ENCODE measurements at places on chromosomes 5 and 9.

GRCh38 chr5:173265433-173265832, 30.4 kb upstream of the NKX2-5 start:
- peak; percentile 50 for DNase-seq

GRCh38 chr9:93132946-93133680, 938 bp downstream of the NINJ1 start:
- no peak for DNase-seq

DNA sequence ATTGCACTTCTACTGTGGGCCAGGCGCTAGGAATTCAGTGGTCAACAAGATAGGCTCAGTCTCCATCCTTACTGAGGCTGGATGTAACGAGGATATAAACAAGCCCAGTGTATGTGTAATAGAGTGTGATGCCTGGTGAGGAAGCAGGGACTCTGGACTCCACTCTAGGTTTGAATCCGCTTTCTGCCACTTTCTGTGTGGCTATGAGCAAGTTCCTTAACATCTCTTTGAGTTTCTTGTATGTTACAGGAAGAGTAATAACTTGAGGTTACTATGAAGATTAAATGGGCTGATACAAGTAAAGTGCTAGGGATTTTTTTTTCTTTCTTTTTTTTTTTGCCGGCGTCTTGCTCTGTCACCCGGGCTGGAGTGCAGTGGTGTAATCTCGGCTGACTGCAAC, 12.4 kb downstream of the DOCK2 start:
- DNase-seq: no peak

DNA sequence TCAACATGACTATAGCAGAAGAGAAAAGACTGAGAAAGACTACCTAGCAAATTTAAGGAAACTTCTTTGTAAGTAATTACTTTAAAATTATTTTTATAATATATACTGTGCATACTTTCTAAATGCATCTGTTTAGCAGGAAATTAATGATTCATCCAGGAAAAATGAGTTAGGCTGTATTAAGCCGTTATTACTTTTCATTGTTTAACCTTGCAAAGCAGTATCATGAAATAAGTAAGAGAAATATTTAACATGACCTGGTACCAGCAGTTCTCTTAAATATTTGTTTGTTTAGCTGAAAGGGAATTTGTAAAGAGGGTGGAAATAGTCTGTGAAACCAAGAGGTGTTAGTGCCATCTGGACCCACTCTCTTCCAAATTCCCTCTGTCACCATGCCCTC, 175.0 kb downstream of the GNAQ start:
- DNase-seq: no peak

DNA sequence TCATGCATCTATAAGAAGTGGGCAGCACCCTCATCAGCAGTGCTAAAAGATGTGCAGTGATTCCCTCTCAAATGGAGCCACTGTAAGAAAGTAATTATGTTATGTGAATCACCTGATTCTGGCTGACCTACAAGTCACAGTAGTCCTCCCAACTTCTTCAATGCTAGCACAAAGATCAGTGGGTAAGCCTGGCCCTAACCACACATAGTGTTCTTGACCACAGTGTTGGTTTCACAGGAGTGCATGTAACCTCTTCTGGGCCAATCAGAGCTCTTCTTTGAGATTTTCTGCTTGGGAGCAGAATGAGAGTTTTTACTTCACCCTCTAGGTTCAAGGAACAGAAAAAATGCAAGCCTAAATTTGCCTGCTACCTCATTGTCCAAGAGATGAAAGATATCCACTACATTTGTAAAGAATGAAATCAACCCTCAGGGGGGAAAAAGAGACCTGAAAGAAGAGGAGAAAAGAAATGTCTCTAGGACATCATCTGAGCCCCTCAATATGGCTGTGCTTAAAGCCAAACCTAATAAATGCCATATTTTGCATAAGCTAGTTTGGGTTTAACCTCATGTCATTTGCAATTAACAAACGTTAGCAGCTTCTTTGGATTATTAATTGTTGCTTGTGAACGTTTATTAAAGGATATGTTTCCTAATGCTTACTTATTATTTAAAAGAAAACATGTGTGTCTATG, 65.3 kb upstream of the ADRB2 start:
- DNase-seq: no peak

DNA sequence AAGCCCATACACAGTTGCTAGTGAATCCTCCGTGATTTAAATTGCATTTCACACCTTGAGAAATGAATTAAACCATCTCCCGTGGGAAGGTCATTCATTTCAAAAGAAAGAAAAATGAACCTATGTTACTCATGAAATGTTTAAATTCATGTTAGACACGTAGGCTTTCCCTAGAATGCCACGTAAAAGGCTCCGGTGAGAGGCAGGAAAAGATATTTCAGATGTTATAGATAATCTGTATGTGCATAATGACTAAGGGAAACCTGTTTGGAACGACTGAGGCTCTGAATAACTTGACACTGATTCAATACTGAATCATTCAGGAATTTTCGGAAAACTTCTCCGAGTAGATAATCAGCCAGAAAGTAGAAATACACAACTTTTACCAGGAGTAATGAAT, 134.3 kb upstream of the ICE1 start:
- DNase-seq: no peak

DNA sequence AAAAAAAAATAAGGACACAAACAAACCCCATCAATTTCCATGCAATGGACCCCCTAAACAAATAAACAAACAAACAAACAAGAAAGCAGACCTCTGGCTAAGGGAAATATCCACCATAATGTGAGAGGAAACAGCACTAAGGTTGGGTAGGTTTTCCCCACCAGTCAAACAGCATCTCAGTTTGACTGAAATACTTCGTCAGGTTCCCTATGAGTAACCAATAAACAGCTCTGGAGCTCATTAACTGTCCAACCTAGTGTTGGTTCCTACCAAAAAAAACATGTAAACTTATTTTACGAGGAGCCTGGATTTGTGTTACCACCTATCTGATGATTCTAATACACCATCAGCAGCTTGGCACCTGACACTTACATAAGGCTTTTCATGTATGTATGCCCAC, 198.5 kb upstream of the TARS1 start:
- DNase-seq: no peak

DNA sequence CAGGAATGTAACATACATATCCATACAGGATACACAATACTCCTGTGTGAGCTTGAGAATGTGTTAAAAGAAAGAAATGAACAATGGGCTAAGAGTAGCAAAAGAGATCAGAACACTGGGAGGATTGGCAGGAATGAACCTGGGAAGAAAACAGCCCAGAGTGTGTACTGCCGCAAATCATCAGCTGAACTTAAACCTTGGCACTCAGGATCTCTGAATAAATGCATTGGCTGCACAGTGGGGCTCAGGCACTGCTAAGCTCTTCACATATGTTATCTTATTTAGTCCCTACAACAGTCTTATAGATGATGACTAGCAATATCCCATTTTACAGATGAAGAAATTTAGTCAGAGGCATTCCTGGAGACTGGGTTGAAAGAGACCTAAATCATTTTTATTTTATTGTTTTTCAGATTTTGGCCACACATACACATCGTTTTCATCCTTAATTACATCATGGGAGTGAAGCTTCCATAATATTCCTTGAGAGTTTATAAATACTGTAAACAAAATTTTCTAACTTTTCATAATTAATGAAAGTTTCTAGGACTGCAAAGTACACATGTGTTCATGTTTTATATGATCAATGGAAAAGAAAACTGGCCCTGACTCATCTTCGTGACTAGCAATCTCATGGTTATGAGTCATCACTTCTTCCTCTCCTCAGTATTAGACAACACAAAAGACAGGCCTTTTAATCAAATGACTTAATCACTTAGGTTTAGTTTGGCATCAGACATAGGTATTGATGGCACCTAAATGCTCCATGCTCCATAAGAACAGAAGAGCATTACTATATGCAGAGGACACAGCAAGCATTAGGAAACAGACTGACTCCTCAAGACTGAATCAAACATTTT, 59.2 kb downstream of the CDH18 start:
- DNase-seq: no peak

- DNase-seq: no peak
These were observed 303.4 kb upstream of the ATP10B start for GRCh38 chr5:161155451-161155850.

- no peak for DNase-seq
These were observed 29.4 kb upstream of the TNIP1 start for GRCh38 chr5:151110122-151110681.

DNA sequence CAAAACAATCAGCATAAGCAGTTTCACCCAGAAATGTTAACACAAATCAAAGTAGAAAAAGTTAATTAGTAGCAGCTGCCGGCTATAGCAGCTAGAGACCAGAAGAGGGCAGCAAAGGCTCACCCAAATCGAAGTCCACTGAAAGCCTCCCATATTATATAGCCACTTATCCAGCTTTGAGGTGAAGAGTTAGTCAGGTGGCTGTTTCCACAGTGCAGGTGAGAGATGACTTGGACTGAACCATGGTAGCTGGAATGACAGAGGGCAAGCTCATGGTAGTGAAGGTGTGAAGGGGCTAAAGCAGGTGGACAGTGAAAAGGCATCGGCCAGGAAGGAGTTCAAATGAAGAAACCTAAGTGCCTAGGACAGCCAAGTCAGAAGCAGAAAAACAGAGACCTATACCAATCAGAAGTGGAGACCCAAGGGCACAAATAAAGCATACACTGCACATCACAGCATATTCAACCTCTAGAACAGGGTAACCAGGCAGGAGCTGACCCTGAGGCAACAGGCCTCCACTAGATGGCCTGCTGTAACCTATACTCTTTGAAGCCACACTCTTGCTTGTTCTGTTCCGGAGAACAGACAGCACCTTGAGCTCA, 7.2 kb upstream of the RNF38 start:
- DNase-seq: no peak

DNA sequence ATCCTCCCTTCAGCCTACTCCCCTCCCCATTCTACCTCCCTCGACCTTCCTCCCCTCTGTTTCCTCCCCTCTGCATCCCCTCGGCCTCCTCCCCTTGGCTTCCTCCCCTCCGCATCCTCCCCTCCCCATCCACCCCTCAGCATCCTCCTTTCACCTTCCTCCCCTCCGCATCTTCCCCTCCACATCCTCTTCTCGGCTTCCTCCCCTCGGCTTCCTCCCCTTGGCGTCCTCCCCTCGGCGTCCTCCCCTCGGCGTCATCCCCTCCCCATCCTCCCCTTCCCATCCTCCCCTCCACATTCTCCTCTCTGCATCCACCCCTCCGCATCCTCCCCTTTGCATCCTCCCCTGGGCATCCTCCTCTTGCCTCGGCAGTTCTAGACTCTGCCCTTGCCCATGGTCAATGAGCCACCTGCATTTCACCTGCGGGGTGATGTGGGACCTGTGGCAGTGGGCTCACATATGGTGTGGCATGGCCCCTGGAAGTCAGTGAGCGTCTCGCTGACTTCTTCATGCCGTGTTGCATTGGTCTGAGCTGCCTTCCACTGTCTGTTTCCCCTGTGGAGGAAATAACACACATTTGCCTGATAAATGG, 113.0 kb downstream of the WNK2 start:
- no peak for DNase-seq

- DNase-seq: no peak
These were observed 310.0 kb downstream of the ASTN2 start for GRCh38 chr9:117104716-117105495.

- no peak for DNase-seq
These were observed 307.3 kb downstream of the FBXL7 start for GRCh38 chr5:15807248-15807647.

DNA sequence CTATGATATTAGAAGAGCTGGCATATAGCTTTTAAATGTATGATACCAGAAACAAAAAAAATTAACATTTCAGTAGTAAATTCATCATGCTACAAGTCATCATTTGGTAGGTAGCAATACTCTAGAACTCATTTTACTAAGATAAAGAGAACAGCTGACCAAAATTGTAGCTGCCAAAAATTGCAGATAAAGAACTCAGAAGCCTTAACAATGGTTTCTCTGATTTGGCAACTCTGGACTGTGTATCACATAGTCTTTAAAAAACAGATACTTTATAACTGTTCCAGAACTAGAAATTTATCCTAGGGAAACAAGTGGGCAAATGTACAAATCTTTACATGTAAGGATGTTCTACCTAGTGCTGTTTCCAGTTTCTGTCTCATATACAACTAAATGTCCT, 33.9 kb downstream of the ZFR start:
- DNase-seq: no peak

DNA sequence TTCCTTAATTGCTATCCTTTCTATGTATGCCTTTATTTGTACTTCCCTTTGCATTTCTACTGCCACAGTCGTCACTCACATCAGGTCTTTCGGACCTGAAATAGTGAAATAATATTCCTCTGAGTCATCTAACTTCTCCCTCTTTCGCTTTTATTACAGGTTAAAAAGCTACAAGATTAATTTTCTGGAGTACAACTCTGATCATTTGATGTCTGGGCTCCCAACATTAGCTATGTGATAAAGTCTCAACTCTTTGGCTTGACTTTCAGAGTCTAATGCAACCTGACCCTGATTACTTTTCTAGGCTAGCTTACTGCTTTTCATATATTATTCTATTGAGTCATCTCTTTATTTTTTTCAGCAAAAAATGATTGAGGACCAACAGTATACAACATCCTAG, 638.8 kb upstream of the WWC1 start:
- no peak for DNase-seq

DNA sequence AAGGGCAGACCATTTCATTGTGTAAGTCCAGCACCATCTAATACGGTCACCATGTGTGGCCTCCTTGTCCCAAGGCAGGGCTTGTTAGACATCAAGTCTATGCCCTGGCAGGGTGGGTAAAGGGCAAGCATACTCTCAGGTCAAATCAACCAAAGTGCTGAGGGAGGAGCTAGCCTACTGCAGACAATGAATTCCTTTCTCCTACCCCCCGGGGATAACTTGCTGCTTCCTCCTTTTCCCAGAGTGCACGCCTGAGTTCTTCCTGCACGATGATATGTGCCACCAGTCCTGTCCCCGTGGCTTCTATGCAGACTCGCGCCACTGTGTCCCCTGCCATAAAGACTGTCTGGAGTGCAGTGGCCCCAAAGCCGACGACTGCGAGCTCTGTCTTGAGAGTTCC, 71.4 kb downstream of the RFK start:
- DNase-seq: no peak

DNA sequence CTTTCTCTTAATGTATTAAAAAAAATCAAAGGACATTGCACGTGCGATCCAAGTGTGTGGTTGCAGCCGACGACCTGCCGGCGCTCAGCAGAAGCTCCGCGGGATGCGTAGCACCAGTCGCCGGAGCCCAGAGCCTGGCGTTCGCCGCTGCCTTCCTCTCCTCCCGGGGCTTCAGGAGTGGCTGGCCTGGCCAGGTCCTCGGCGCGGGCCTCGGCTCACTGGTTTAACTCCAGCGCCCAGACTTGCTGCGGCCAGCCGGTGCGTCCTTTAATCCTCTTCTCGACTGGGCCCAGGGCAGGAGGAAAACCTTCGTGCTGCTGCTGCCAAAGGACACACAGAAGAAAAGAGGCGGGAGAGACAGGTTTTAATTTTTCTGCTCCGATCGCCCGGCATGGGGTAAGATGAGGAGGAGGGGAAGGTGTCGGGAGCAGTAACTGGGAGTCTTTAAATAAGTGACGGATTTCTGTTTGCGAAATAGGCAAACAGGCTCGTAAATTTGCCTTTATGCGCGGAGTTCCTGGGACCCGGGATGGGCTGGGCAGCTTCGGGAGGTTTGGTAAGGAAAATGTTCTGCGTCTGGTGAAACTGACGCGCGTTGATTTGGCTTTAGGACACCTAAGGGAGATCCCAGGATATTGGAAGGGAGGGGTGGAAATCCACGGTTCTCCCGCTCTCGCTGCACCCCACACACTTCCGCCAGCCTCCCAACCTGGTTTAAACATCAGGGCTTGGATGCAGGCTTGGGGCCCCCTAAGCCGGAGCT, 2.3 kb downstream of the HAND1 start:
- DNase-seq: no peak

All from suprapubic skin (tissue), 4 donors.